CD4-positive, alpha-beta T cell treated with Interleukin-2 at 100 ng/mL for 4 hours (primary cell): ENCODE measurements at places on chromosomes 16 and 17.

DNA sequence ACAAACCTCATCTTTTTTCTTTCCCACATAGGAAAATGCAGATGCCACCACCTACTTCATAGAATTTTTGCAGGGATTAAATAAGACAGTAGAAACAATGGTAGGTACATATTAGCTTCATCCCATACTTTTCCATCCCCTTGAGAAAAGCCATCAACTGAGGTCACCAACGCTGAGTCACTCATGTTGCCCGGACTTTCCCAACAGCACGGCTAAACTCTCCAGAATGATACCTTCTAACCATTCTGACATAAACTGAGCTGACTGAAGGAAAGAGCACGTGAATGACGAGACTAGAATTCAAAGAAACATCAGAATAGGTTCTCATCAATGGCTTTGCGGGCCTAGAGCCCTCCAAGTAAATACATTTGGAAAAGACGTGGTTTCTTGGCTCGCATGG is 146.0 kb upstream of the RCVRN start:
- DNase-seq: no peak

DNA sequence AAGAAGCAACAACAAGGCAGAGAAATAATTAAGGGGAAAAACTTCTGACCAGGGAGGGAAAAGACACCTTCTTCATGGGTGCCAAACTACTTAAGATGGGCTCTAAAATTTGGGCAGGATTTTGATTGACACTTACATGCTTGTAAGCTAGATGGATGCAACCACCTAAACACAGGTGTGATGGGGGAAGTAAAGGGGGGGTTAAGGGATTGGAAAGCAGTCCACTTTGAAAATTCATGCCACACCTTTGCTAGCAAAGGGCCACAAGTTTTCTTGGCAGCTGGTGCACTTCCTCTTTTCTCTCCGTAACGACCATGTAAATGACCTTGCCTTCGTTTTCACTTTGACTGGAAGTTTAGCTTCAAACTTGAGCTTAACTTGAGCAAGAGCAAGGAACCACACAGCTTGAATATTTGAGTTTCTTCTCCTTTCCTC is 14.3 kb upstream of the PRKAR1A start:
- DNase-seq: peak; percentile 17

- no peak for DNase-seq
These were observed 1.2 kb upstream of the MPRIP start for GRCh38 chr17:17041018-17041521.

- peak; percentile 29 for DNase-seq
These were observed 610 bp downstream of the VPS4A start for GRCh38 chr16:69311533-69312387.

- DNase-seq: no peak
These were observed 92.4 kb downstream of the YPEL2 start for GRCh38 chr17:59423903-59424302.

GRCh38 chr16:89823087-89823823 is 5.0 kb upstream of the SPIRE2 start:
- DNase-seq: no peak

DNA sequence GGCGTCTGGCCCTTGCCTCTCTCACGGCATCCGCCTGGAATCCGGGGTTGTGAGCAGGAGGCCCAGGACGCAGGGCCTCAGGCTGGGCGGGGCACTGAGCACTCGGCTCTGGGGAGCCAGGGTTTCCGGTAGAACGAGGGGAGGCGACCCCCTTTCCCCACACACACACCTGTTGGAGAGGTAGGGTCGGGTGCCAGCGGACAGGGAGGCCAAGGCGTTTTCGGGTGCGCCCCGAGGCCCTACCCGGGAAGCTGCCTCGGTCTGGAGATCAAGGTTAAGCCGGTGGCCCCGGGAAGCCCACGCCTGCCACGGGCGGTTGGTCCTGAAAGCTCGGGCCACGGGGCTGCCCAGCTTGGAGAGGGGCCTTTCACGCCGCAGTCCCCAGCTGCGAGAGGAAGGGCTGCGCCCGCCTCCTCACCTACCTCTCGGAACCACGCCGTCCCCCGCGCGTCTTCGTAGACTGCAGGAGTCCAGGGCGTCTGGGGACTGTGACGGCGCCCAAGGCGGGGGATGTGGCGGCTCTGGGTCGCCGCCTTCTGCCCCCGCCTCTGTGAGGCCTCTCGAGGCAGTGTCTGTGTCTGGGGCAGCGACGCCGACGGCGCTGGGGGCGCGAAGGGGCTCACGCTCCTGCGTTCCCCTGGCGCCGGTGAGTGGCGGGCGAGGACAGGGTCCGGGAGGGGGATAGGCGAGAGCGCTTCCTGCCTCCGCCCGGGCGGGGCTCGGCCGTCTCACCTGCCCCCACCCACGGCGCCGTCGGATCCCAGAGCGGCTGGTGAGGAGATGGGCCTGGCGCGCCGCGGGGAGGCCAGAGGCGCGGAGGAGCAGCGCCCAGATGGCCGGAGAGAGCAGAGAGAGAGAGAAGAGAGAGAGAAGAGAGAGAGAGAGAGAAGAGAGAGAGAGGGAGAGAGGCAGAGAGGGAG is 20.3 kb upstream of the HOXB9 start:
- DNase-seq: peak; percentile 24

- DNase-seq: no peak
These were observed 10.6 kb downstream of the FBXO39 start for GRCh38 chr17:6786618-6787017.

DNA sequence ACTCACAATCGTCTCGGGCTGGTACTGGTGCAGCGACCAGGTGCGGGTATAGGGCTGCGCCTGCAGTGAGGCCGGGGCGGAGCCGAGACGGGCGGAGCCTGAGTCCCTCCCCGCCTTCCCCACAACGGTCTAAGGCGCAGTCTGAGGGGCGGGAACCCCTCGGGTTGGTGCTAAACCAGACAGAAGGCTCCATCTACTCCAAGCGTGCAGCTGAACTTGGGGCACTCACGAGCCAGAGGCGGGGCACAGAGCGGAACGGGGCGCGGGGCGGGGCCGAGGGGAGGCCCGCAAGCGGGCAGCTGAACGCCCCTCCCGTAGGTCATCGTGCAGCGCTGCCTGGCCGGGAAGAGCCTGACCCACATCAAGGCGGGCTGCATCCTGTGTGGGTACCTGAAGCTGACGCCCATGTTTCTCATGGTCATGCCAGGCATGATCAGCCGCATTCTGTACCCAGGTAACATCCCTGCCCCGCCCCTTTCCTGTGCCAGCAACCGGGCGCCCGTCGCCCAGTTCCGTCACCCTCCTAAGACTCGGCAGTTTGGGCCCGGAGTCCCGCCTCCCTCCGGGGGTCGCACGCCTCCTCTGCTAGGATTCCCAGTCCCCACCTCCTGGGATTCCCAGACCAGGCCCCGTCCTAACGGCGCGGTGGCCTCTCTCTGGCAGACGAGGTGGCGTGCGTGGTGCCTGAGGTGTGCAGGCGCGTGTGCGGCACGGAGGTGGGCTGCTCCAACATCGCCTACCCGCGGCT is 5.0 kb downstream of the SLC5A2 start:
- peak; percentile 79 for DNase-seq

DNA sequence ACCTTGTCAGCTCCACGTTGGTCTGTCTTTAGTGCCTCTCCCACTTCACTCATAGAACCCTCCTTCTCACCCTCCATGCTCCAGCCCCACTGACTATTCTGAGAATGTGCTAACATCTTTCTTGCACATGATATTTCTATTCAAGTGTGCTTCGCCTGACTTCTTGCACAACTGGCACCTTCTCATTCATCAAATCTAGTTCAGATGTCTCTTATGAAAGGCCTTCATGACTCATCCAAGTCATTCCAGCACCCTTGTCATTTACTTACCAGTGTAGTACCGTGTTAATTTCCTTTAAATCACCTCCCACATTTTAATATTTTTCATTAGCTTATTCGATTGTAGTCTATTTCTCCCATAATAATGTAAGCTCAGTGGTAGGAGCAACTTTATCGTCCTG is 197.8 kb upstream of the PIRT start:
- DNase-seq: no peak

- DNase-seq: no peak
These were observed 56.7 kb downstream of the ZNF423 start for GRCh38 chr16:49799172-49799571.

- DNase-seq: peak; percentile 9
These were observed 38.8 kb downstream of the C16orf95 start for GRCh38 chr16:87278191-87279093.

- DNase-seq: no peak
These were observed 293.3 kb downstream of the MAF start for GRCh38 chr16:79307214-79307613.

GRCh38 chr17:67980456-67980855 is 15.8 kb downstream of the C17orf58 start:
- DNase-seq: no peak

GRCh38 chr16:67389911-67390815 is 3.1 kb downstream of the TPPP3 start:
- DNase-seq: no peak

GRCh38 chr17:81029859-81030258 is 5.1 kb upstream of the BAIAP2 start:
- no peak for DNase-seq

DNA sequence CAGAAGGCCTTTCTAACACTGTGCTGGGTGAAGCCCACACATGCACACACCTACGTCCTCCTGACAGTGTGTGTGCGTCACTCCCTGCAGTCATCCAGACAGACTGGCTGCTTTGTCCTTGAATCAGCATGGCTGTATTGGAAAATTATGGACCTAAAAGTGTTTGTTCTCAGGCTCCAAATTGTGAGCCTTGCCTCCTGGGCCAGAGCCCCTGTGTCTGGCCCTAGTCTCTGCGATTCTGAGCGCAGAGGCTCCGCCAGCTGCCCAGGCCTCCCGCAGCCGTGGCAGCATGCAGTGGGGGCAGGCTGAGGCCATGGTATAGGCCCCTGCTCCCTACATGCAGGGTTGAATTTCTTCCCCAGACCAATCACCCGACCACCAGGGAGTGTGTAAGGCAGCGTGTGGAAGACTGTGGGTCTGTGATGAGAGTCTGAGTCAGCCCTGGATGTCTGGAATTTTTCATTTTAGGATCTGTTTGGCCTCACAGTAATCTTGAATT is 166.9 kb downstream of the LGALS9B start:
- DNase-seq: no peak
